Activated CD4-positive, alpha-beta T cell treated with anti-CD3 and anti-CD28 coated beads for 1 hour (primary cell): ENCODE measurements at places on chromosomes 12 and 14.

DNA sequence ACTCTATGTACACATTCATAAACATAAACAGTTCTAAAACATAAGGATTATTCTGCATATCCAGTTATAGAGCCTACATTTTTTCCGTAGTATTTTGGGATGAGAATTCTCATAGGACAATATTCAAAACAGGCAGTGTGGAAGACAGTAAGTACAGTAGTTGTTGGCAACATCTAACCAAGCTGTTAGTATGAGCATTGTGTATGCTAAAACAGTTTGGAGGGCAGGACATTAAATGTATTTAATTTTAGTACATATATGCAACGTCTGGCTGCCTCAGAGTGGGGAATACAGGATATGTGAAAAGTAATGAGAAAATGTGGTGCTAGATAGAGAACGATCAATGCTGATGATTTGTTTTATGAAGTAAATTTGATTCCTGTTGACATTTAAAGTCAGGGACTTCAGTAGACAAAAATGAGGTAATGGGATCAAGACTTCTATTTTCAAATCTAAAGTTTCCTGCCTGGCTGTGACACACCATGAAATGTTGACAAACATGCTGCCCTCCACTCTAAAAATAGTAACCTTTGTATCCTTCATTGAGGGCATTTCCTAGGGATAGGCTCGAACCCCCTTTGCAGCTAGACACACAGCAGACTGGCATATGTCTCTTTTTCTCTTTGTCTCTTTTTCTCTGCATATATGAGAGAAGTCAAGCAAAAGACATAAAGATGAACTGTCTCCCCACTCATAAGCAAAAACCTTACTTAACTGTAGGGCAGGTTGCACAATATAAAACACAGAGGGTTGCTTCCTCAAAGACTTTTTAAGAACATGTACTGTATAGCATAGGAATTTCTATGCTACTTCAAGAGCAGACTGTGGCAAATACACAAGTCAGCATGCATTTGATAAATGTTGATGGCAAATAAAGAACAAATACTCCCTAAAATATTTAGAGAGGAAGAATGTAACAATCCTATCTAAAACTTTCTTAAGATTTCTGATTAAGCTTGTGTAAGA is 75.5 kb upstream of the GTF2A1 start:
- no peak for DNase-seq

- DNase-seq = no peak
Measured at GRCh38 chr12:132735496-132735895, 24.9 kb downstream of the PGAM5 start.

GRCh38 chr12:116544656-116545055 is 14.5 kb upstream of the MAP1LC3B2 start:
- no peak for DNase-seq

DNA sequence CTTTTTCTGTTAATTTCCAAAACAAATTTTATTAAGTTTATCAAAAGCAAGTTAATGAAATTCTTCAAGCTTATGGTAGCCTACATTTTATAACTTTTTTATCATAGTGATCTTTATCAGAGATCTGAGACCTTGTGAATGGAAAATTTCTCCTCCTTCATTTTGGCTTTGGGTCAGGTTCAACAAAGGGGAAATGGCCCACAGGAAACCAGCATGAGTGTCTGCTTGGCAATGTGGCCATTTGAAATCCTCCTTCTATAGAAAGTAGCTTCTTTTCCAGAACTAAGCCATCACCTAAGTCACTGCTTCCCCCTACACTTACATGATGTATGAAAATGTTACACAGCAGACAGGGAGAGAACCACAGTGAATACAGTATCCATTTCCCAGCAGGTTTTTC is 1.6 kb downstream of the RHOJ start:
- no peak for DNase-seq

GRCh38 chr12:80681287-80681686 is 26.1 kb upstream of the MYF6 start:
- no peak for DNase-seq

GRCh38 chr14:60164404-60164711 is 840 bp downstream of the DHRS7 start:
- DNase-seq = no peak

DNA sequence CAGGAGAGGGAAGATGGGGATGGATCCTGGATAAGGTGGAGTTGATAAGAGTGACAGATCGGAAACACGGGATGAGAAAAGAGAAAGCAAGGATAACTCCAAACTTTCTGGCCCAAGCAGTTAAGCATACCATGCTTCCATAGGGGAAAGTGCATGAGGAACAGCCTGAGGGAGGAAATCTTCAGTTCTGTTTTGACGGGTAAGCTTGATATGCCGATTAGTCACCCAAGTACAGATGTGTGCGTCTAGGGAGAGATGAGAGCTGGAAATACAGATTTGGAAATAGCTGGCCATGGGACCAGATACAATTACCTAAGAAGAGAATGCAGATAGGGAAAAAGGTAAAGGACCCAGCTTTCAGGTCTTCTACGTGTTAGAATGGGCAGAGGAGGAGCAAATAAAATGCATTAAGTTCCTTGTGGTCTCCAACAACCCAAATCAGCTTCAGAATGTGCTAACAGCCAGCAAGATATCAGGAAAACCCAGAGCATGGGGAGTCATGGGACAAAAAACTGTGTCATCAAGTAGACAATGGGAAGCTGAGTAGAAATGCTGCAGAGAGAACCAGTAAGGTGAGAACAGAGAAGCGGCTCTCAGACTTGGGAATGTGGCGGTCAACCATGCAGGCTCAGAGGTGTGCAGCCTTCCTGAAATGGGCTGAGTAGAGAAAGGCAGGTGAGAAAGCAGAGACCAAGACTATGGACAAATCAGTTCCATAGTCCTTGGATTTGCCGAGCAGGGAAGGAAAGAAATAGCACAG is 56.3 kb downstream of the PPP1R36 start:
- no peak for DNase-seq

DNA sequence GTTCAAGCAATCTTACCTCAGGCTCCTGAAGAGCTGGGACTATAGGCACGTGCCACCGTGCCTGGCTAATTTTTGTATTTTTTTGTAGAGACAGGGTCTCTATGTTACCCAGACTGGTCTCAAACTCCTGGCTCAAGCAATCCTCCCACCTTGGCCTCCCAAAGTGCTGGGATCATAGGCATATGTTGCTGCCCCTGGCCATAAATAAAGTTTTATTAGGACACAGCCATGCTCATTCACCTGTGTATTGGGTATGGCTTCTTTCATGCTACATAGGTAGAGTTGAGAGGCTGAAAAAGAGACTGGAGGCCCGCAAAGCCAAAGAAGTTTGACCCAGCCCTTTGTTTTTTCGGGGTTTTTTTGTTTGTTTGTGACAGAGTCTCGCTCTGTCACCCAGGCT is 61.7 kb upstream of the NCOR2 start:
- DNase-seq = no peak

GRCh38 chr14:95294834-95295599 is 24.7 kb downstream of the CLMN start:
- DNase-seq = no peak

- no peak for DNase-seq
Measured at GRCh38 chr14:74863274-74863673, 12.7 kb downstream of the PROX2 start.
